Chondrocyte (in vitro differentiated cells): ENCODE measurements at places on chromosomes 2 and 18. TPM values are rescaled to one million over a fixed set of nuclear protein-coding genes. Genes with fewer than 3 reads are reported as not detected.

Gene DLGAP1
- 6.0 to 11.6 TPM (median 7.7 TPM) in 3 replicates for total RNA-seq

Gene MOCOS
- total RNA-seq = 6.7 to 15.7 TPM (median 13.2 TPM) in 3 replicates

- peaks cover 52% of the 10 kb centered on the region for H3K4me1 ChIP-seq
- no peaks in the 10 kb centered on the region for H3K27me3 ChIP-seq
- H3K36me3 ChIP-seq = peaks cover under 1% of the 10 kb centered on the region
- peak overlapping the region; percentile 86 for H3K4me3 ChIP-seq
Measured at GRCh38 chr2:231785822-231786176, 446 bp upstream of the COPS7B start.

- no peaks in the 10 kb centered on the region for H3K36me3 ChIP-seq
- no peaks in the 10 kb centered on the region for H3K27me3 ChIP-seq
- no peak overlapping the region for H3K27ac ChIP-seq
- H3K4me3 ChIP-seq = no peak overlapping the region
Measured at GRCh38 chr2:181884601-181885000, 6.9 kb upstream of the ITPRID2 start.

DNA sequence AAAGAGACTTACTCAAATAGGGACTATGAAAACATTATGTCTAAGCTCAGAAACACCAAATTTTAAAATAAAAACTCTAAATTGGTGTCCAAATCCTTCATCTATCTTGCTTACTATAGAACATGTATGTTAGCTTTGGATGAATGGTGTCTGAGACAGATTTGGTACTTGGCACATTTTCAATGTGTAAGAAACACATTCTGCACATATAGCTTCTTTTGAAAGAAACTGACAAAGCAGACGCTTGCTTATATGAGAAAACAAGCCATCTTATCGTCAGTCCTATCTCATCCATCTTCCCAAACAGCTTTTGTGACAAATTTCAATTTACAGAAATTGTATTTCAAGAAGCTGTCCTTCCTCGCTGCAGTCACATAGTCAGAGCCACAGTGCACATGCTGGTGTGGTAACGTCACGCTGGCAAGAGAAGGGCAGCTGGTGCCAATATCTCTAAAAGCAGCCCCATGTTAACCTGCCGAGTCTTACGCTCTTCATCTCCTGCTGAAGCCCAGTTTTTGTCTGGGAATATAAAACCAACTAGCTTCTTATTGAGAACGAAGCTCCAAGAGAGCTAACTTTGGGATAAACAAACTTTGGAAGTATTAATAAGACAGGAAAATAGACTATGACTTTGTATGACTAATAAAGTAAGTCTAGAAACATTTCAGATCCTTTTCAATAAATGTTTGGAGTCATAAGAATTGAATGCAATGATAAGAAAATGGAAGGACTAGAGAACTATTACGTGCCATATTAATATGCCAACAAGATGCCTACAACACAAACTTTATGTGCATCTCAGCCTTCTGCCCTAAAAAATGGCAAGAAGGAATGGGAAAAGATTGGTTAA is 74.9 kb upstream of the TFCP2L1 start:
- H3K36me3 ChIP-seq = peaks cover 12% of the 10 kb centered on the region
- H3K27ac ChIP-seq = no peak overlapping the region
- DNase-seq = no peak
- peaks cover 33% of the 10 kb centered on the region for H3K4me1 ChIP-seq
- H3K27me3 ChIP-seq = no peaks in the 10 kb centered on the region
- H3K4me3 ChIP-seq = no peak overlapping the region

DNA sequence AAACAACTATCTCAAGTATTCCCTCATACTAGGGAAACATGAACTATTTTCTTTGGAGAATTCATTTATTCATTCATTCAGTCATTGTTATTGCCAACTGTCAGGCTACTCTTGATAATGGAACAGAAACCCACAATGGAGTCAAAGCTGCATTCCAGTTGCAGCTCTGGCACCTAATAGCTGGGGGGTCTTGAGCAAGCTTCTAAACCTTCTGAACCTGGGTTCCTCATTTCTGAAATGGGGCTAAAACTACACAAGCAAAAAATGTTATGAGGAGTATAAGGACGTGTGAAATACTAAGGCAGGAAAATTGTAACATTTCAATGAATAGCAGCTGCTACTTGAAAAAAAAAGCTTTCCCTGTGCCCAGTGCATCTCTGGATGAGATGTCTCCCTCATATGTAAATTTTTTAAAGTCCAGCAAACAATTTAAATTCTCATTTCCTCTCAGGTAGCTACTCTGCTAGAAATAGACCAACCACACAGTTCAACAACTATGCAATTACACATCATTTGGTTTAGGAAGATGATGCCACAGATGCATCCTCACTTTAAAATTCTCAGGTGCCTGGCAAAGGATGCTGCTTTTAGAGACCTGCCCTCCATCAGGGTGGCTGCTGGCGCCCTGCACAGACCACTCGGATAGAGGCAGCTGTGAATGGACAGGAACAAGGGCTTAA is 38.5 kb downstream of the SPRED2 start:
- DNase-seq = no peak
- H3K4me3 ChIP-seq = no peak overlapping the region
- peaks cover 55% of the 10 kb centered on the region for H3K4me1 ChIP-seq
- no peak overlapping the region for H3K27ac ChIP-seq
- H3K27me3 ChIP-seq = no peaks in the 10 kb centered on the region

DNA sequence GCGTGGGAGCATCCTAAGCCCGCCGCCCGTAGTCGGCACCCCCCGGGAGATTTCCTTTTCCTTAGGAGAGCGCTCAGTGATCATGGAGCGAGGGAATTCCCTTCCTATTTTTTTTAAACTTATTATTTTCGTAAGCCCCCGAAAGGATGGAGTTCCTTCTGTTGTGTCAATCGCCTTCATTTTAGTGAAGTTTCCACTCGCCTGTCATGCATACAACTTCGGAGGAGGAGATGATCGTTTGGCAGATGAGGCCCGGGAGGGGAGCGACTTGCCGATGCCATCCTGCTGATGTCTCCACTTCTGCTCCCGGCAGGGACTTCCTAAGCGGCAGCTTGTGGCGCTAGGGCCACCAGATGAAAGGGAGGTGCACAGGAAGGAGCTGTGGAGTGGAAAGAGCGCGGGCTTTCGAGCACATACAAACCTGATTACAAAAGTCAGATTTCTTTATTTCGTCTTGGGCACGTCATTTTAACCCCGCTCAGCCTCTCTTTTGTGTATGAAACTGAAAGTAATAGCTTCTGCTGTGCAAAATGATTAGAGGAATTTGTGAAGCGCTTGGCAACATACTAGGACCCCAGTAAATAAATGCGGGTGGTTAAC is at the start of gene ADGRF3:
ADGRF3 (minus strand) TSS at position 336 of the 600 bp plus-strand sequence. CDS start 555 bp downstream, outside the sequence.
- no peak for DNase-seq
- H3K4me1 ChIP-seq = peaks cover 40% of the 10 kb centered on the region
- no peaks in the 10 kb centered on the region for H3K27me3 ChIP-seq
- H3K36me3 ChIP-seq = no peaks in the 10 kb centered on the region
- H3K27ac ChIP-seq = peak within 1 kb of the TSS; percentile 99
